Fibroblast of skin of left quadriceps (primary cell): ENCODE measurements at places on chromosomes 2 and 18.

DNA sequence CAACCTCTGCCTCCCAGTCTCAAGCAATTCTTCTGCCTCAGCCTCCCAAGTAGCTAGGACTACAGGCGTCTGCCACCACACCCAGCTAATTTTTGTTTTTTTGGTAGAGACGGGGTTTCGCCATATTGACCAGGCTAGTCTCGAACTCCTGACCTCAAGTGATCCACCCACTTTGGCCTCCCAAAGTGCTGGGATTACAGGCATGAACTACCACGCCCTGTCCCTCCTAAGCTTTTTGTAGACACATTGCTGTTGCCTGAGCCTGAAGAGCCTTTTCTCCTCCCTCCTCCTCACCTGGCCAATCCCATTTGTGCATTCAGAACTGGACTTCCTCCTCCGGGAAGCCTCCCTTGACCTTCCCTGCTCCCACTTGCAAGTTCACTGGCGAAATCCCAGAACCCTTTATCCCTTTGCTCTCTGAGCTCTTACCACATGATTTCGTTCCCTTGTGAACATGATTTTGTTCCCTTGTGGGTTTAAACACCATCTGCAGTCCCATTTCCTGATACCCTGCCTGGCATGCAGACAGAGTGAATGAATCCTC, 2.6 kb downstream of the C2orf72 start:
- DNase-seq: no peak

DNA sequence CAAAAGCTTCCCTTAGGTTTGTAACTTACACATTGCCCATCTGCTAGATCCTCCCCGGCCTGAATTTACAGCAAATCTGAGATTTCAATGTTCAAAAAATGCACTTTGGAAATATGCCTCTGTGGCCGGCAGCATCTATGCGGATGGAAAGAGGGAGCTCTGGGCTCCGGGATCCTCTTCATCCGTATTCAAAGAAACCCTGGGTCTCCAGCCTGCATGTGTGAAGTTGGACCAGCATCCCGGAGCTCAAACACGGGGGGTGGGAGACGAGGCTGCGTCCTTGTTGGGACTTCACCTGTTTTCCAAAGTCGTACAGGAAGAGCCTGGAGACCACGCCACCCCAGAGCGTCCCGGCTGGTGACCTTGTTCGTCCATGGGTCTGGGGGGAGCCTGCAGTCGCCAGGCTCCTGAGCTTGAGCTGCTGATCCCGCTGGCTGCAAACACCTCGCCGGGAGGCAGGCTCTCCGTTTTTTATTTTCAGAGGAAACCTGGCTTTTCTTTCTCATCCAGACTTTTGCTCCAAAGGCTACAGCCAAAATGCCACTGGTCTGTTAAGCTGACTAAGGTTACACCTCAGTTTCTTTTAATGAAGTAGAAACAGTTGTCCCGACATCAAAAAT, 77.4 kb downstream of the PTGR3 start:
- no peak for DNase-seq

GRCh38 chr18:62607708-62608428, 85.0 kb downstream of the ZCCHC2 start:
- DNase-seq: no peak

DNA sequence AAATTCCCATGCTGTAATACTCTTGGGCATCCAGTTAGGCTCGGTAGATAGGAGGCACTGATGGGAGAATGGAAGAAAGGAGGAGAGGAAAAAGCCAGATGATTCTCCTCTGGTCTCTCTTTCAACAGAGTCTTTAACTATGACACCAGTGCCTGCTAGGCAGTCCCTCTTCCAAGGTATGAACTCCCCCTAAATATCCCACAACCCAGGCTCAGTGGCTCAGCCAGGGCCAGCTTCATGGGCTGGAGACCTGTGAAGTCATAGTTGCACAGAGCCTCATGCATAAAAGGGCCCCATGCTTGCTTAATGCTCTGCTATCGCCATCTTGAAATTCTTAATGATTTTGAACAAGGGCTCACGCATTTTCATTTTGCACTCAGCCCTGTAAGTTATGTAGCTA, 869.2 kb upstream of the GCFC2 start:
- no peak for DNase-seq

DNA sequence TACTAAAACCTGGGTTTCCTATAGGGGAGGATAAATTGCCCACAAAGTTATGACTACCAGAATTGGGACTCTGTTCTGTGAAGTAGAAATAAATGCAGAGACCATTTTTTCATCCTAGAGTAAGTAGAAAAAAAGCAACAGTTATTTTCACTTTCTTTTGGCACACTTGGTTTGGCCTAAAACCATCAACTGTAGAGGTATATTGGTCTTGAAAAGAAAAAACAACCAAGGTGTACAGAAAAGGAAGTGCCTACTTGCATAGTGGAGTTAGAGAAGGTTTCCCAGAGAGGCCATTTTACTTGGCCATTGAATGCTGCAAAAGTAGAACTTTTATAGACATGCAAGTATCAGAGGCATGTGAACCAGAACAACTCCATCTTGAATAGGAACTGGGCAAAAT, 89.4 kb upstream of the TACR1 start:
- no peak for DNase-seq
